ENCODE measurements at places on chromosomes 2 and 18.

DNA sequence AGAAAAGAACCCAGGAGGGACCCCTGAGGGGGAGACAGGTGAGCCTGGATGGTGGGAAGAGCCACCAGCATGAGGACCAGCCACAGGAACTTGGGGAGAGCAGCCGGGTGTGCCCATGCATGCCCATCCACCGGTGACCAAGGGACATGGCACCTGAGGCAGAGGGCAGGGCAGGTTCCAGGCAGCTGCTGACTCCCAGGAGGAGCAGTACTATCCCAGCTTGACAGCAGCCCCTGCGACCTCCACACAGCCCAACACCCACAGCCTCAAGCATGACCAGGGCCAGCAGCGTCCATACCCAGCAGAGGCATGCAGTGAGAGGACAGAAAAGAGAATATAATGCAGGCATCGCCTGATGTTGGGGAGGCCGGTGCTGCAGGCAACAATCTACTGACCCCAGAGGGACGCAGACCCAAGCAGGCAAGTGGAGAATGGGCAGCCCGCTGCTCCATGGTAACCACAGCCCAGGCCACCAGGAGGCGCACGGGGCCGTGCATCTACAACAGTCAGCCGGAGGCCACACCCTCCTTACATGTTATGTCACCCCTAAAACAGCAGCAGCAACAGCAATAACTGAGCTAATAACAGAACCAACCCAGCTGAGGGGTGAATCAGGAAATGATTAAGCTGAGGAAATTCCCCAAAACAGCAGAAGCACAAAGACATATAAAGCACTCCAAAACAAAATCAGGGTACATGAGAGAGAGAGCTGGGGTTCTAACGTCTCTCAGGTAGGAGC, 44.1 kb downstream of the ANKMY1 start:
- peak; percentile 95 for DNase-seq

DNA sequence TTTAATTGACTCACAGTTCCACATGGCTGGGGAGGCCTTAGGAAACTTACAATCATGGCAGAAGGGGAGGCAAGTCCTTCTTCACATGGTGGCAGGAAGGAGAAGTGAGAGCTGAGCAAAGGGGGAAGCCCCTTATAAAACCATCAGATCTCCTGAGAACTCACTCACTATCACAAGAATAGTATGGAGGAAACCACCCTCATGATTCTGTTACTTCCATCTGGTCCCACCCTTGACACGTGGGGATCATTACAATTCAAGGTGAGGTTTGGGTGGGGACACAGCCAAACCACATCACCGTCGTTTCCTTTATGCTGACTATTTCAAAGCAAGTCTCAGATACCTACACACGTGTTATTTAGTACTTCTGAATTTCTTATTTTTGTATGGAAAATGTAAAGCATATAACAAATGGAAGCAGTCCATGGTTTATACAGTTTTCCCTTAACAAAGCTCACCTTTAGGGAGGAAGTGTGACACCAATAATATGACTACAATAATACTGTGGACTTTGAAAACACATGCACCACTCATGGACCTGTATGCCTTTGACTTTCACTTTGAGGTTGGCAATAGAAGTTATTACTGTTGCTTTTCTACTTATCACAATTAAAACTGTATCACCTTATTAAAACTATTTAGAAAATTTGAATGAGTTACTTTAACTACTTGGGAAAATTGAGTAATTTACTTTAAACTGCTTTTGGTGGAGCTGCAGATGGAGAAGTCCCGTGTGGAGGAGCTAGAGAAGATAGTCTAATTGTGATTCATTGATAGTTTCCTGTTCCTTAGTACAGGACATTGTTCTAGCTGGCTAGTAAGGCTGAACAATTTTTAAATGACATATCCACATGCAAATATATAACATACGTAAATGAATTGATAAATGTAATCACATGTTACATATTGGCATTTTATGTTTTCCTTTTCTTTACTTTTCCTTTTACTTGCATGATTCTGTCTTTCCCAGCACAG, 37.3 kb downstream of the MTCL1 start:
- no peak for DNase-seq

DNA sequence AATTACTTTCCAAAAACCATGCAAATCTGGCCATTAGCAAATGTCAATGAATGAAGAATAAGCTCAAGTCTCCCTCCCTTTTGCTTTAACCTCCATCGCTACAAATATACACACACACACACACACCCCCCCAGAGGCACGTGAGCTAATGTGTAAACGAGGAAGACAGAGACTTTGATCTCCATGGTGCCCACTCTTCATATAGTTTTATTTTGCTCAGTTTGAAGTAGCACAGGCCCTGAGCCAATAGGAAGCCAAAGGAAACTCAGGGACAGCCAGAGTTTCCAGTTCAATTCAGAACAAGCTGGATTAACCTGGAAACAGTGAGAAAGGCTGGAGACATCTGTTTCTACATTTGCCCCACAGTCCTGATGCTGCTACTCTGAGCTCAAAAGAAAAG, 248.4 kb upstream of the MEIS1 start:
- no peak for DNase-seq

GRCh38 chr2:129717560-129718130, 261.8 kb upstream of the RAB6C start:
- no peak for DNase-seq

DNA sequence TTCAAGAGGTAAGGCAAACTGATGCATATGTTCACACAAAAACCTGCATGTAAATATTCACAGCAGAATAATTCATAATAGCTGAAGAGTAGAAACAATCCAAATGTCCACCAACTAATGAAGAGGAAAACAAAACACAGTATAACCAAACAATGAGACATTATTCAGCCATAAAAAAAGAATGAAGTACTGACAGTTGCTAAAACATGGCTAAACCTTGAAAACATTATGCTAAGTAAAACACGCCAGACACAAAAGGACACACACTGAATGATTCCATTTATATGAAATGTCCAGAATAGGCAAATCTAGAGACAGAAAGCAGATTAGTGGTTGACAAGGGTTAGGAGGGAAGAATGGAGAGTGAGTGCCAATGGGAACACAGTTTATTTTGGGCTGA, 86.9 kb downstream of the SESTD1 start:
- DNase-seq, result no peak

DNA sequence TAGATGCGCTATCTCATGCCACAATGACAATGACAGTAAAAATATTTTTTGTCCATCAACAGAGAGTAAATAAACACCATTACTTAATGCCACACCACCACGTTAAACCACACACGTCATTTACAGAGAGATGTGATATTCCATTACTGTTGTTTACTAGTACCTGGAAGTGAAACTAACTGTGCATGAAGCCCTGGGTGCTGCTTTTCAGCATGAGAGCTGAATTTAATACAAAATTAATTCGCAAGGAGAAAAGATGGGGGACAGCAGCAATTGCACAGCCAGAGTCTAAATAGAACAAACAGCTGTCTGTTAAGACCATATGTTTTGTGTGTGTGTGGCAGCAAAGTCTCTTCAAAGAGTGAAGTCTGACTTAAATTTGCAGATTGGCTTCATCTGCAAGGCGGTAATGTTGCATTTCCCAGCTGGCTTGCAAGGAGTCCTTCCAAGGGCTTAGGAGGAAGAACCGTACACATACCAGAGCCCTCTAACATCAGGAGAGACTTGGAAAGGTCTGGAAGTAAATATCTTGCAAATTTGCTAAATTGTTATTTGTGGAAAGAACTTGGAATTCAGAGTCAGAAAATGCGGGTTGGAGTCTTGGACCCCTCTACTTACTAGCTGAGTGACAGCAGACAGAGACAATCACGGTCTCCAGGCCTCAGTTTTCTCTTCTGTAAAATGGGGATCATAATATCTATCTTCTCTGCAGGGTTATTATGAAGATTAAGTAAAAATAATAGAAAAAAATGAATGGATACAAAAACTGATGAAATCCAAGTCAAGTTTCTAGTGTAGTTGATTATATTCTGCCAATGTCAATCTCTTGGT, 127.6 kb downstream of the ALPK2 start:
- peak; percentile 55 for DNase-seq

DNA sequence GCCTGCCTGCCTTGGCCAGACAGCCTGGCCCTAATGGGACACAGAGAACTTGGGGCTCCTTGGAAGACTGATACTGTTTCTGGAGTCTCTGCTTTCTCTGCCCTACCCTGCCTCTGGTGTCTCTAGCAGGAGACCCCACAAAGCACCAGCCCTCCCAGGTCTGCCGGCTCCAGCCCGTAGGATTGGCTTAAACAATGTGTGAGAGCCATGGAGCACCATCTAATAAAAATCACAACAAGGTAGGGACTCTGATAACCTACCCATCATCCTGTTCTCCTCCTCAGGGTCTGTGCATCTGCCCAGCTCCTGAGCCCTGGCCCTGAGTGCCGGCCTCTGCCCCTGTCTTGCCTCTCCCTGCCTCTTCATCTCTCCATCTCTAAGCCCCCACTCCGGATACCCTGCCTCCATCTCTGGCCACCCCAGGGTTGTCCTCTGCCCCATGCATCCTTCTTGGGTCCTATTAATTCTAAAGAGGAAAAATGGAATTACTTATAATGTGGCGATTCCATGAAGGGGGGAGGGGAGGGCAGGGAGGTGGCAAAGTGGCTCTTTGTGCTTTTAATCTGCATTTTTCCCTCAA, 1.2 kb upstream of the ECEL1 start:
- DNase-seq, result no peak
